Stimulated activated CD4-positive, alpha-beta T cell treated with anti-CD3 and anti-CD28 coated beads, Interleukin-1b, Interleukin-23, amount 100 ng/mL, for 1 hour (primary cell): ENCODE measurements at places on chromosomes 16 and 17.

DNA sequence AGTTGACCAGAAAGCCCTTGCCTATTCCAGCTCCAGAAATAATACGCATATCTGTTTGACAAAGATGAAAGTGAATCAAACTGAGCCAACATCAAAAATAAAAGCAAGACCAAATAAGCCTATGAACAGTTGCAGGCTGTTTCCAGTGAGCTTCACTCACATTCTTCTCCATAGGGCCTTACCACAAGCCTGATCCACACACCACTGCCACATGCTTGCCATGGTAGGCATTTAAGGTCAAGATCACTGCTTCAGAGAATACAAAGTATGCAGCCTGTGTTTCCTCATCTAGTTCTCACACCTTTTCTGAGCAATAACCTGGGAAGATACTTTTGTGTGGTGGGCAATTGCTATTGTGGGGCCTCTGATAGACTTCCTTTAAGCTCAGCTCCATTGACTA, 1060.2 kb downstream of the CDH11 start:
- no peak for DNase-seq

- DNase-seq: no peak
Observed at GRCh38 chr16:57235128-57236021, 9.7 kb upstream of the ARL2BP start.

DNA sequence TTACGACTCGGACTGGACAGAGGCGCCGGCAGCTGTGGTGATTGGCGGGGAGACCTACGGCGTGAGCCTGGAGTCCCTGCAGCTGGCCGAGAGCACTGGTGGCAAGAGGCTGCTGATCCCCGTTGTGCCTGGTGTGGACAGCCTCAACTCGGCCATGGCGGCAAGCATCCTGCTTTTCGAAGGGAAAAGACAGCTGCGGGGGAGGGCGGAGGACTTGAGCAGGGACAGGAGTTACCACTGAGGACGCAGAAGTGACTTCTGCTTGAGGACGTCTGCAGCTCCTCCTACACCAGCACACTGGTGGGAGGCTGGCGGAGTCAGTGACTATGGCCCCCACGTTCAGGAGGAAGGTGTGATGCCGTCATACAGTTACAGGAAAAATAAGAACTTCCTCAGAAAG, 9.7 kb downstream of the MRM3 start:
- DNase-seq: no peak

- no peak for DNase-seq
Observed at GRCh38 chr17:31273516-31273915, 23.5 kb downstream of the OMG start.

GRCh38 chr17:45852535-45853297, 8.0 kb downstream of the SPPL2C start:
- no peak for DNase-seq

- DNase-seq: no peak
Observed at GRCh38 chr17:3026125-3026855, 37.1 kb downstream of the OR1D5 start.

DNA sequence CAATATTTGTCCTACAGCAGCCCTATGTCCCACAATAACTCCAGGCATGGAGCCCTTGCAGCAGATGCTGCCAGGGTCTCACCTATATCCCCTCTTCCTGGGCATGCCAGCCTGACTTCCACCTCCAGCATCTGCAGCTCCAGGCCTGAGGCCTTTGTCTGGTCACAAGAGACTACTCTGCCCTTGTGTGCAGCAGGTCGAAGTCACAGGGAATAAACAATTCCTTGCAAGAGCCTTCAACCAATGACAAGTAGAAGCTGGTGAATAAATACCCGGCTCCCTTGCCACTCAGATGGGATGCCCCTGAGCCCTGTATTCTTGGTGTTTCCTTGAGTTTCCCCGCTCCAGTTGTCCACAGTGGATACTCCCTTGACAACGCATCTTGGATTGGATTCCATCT, 23.0 kb downstream of the CES1 start:
- DNase-seq: no peak

- DNase-seq: no peak
Observed at GRCh38 chr16:51404386-51404785, 253.3 kb upstream of the SALL1 start.

DNA sequence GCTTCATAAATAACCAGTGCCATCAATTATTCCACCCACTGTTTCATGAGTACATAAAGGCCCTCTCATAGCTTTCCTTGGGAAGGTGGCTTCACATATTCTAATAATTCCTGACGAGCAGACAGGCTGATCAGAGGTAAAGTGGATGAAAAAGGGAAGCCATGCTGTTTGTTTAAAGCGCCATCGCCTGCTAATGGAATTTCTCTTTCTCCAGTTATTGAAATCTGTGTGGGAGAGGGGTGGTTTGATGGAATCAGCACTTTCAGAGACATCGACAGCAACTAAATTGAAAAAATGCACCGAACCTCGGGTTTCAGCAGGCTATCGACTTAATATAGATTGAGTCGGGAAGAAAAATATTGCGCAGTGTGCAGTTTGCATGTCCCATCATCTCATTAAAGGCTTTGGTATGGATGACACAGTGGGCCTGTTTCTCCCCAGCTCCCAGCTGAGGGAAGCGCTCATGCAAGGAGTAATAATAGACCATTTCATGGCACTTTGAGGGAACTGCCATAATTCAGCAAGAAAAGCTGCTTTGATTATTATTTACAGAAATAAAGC, 472.1 kb downstream of the RBFOX1 start:
- no peak for DNase-seq
